Activated T-helper 17 cell treated with anti-CD3 and anti-CD28 coated beads, Interleukin-2, amount 50 U/mL, for 72 hours (primary cell): ENCODE measurements at places on chromosomes 16 and 17.

DNA sequence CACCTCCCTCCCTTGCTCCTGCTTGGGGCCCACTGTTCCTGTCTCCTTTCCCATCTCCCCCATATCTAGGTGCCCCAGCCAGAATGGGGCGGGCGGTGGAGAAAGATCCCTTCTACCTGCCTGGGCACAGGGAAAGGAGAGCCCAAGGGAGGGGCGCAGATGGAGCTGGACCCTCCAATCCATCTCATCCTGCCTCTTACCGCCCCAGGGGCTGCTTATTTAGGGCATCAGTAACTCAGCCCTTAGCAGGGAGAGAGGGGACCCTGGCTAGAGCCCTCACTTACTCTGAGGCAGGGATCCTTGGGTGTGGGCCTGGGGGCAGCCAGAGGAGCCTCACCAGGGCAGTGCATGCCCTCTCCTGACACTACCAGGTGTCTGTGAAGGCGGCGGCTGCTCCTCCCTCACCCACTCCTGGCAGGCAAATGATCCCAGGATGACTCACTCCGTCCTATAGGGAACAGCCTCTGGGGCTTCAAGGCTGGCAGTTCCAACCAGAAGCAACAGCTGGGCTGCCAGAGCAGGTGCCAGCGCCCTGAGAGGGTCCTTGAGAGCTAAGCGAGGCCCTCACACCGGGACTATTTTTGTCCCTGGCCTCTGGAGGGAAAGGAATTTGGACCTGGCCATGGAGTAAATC is 16.3 kb upstream of the BCAR1 start:
- ATAC-seq, result no peak
- H3K27me3 ChIP-seq, result peaks cover 20% of the 10 kb centered on the region
- H3K36me3 ChIP-seq, result no peaks in the 10 kb centered on the region
- no peak overlapping the region for H3K4me3 ChIP-seq

- no peak overlapping the region for H3K4me3 ChIP-seq
- no peak overlapping the region for H3K27ac ChIP-seq
- no peaks in the 10 kb centered on the region for H3K27me3 ChIP-seq
These were observed 497 bp downstream of the SMIM5 start for GRCh38 chr17:75633486-75634375.

- no peak for ATAC-seq
- no peaks in the 10 kb centered on the region for H3K27me3 ChIP-seq
- H3K36me3 ChIP-seq, result no peaks in the 10 kb centered on the region
- H3K27ac ChIP-seq, result no peak overlapping the region
- H3K4me1 ChIP-seq, result no peaks in the 10 kb centered on the region
These were observed 22.9 kb upstream of the KRT17 start for GRCh38 chr17:41647038-41647813.

DNA sequence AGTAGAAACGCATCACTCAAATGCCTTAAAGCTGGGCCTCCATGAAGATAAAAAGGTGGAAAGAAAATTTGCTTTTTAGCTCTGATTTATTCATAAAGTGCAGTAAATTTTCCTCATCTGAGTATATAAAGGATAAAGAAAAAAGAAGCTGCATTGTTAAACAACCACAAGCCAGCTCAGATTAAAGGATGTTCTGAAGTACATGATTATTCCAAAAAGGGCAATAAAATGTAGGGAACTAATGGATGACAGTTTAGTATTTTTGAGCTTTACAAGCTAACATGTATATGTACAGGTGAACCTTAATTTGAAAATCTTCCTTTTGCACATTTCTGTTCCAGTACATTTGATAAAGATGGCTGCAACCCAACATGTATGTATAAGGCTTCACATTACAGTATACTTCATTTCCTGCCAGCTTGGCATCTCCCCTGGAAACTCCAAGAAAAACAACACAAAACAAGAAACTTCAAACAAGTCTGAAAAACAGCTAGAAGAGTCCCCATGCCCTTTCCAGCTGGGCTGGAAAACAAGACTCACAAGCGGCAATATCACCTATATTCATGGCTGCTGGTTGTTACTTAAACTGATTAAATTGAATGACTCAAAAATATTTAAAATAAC is 225.7 kb downstream of the CEP112 start:
- no peak overlapping the region for H3K27ac ChIP-seq
- no peak overlapping the region for H3K4me3 ChIP-seq
- H3K4me1 ChIP-seq, result no peaks in the 10 kb centered on the region
- no peak for ATAC-seq

GRCh38 chr17:36183001-36183971 is 6.8 kb upstream of the TBC1D3B start:
- no peak overlapping the region for H3K4me3 ChIP-seq
- H3K27ac ChIP-seq, result no peak overlapping the region
- no peaks in the 10 kb centered on the region for H3K36me3 ChIP-seq
- no peak for ATAC-seq
- peaks cover 62% of the 10 kb centered on the region for H3K27me3 ChIP-seq
- H3K4me1 ChIP-seq, result no peaks in the 10 kb centered on the region

- ATAC-seq, result no peak
- no peak overlapping the region for H3K4me3 ChIP-seq
- H3K27me3 ChIP-seq, result peaks cover 4% of the 10 kb centered on the region
- H3K36me3 ChIP-seq, result peaks cover 10% of the 10 kb centered on the region
These were observed 18.2 kb upstream of the CMTM4 start for GRCh38 chr16:66714654-66715307.

DNA sequence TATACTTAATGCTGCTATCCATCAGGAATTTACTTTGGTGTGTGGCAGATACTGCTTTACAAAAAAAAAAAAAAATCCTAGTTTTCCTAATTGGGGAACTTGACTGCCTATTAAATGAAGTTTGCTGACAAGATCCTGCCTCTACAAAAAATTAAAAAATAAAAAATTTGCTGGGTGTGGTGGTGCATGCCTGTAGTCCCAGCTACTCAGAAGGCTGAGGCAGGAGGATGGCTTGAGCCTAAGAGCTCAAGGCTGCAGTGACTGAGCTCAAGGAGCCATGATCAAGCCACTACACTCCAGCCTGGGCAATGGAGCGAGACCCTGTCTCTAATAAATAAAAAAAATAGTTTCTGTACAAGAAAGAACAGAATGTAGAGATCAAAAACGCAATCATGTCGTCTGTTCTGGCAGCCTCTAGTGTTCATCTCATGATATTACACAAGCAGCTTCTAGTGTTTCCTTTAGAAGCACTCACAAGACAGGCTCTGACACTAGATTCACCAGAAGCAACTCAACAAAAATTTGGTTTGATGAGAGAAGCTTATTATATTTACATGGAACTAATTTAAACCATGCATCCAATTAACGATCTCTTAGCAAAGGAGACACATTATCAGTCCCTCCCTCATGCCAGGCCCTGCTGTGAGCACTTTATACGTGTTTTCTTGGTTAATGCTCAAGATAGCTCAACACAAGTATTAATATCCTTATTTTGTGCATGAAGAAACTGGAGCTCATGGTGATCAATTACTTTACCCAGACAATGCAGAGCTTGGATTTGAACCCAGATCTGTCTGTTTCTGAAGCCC is 6.8 kb upstream of the KRTAP17-1 start:
- ATAC-seq, result peak; percentile 62
- H3K4me1 ChIP-seq, result peaks cover 11% of the 10 kb centered on the region
- H3K36me3 ChIP-seq, result no peaks in the 10 kb centered on the region
- no peaks in the 10 kb centered on the region for H3K27me3 ChIP-seq

DNA sequence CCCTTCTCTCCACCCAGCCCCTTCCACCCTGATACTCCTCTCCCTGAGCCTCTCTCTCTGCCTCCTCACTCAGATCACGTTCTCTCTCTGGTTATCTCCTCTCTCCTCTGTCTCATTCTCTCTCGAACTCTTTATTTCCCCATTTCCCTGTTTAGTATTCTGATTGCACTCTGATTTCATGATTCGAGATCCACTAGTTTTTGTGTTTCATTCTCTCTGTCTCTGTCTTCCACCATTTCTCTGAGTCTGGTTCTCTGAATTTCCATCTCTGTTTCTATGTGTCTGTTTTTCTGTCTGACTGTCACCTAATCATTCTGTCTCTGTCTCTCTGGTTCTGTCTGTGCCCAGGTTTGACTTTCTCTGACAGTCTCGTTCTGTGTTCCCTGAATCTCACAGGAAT is 2.0 kb downstream of the SEZ6L2 start:
- no peak for ATAC-seq
- H3K36me3 ChIP-seq, result no peaks in the 10 kb centered on the region
- H3K4me3 ChIP-seq, result no peak overlapping the region
- H3K4me1 ChIP-seq, result peaks cover 7% of the 10 kb centered on the region

DNA sequence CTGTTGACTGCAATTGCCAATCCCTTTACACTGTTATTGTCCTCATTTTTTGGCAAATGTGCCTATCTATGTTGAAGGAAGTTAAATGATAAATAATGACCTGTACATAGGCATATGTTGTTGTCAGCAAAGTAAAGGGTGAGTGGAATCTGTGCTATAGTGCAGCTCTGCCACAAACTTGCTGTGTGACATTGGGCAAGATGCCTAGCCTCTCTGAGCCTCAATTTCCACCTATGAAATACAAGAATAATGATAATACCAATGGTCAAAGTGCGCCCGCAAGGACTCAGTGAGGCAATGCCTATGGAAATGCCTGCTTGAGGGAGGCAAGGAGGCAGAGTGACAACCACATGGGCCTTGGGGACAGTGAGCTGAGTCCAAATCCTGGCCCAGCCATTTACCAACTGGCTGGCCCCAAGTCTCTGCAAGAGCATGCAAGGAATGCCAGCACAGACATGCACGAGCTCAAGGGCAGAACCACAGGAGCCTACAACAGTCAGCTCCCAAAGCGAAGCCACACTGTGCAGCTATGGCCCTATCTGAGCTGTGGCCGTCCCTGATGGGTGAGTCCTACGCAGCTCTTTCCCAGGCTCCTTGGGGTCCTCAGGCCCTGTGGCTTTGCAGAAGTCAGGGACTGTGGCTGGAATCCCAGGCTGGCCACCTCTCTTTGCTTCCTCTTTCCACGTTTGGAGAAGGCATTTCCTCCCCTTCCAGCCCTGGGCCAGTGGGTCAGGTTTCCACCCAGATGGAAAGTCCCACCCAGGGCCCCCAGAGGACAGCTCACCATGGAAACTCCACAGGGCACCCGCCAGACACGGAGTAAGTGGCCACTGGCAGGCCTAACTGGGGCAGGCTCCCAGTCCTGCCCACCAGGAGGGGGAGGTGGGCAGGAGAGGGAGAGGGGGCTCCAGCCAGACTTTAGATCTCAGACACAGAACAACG is 82.1 kb downstream of the ZNF423 start:
- no peak overlapping the region for H3K27ac ChIP-seq
- no peaks in the 10 kb centered on the region for H3K4me1 ChIP-seq
- no peaks in the 10 kb centered on the region for H3K27me3 ChIP-seq
- H3K36me3 ChIP-seq, result no peaks in the 10 kb centered on the region

DNA sequence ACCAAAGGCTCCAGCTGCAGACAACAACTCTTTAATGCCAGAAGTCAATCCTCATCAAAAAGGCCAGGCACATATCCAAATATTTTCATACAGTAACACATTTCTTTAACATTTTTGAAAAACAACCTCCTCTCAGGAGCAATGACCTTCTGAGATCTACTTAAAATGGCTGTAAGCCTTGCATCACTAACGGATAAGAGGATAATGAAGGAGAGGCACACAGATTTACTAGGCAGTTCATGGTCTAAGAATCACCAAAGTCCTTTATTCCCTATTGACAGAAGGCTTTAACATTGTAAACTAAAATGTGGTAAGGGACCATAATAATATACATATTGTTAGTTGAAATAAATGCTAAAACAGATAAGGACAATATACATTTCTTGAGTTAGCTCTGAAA is 114.7 kb downstream of the USP32 start:
- H3K27me3 ChIP-seq, result no peaks in the 10 kb centered on the region
- no peaks in the 10 kb centered on the region for H3K4me1 ChIP-seq
- H3K36me3 ChIP-seq, result peaks cover 1% of the 10 kb centered on the region
- no peak overlapping the region for H3K27ac ChIP-seq
- H3K4me3 ChIP-seq, result no peak overlapping the region

DNA sequence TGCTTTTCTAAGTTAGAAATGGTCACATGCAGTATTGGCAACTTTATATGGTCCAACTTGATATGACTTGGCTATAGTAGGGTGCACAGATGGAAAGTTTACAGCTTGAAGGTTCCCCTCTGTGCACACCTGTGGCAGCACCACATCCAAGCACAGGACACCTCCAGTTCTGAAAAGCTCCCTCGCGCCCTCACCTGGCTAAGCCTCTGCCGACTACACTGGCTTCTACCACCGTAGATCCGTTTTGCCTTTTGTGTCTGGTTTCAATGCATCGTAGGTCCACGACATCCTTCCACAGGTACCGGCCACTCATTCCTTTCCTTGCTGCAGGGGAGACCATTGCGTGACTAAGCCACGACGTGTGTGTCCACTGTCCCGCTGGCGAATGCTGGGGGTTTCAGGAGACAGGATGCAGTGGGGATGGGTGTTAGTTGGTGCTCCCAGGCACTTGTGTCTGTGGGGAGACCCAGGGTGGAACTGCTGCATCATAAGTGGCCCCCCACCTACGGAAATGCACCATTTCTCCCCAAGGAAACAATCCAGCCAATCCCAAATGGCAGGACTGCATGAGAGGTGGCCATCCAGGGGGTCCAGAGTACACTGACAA is 4.9 kb upstream of the RASD1 start:
- no peak overlapping the region for H3K27ac ChIP-seq
- no peaks in the 10 kb centered on the region for H3K27me3 ChIP-seq
- H3K36me3 ChIP-seq, result no peaks in the 10 kb centered on the region
- ATAC-seq, result no peak
- H3K4me1 ChIP-seq, result no peaks in the 10 kb centered on the region
- H3K4me3 ChIP-seq, result no peak overlapping the region

GRCh38 chr17:40646791-40647623 is 611 bp downstream of the SMARCE1 start:
- peak; percentile 57 for ATAC-seq
- peak overlapping the region; percentile 89 for H3K4me3 ChIP-seq
- H3K36me3 ChIP-seq, result peaks cover 49% of the 10 kb centered on the region

DNA sequence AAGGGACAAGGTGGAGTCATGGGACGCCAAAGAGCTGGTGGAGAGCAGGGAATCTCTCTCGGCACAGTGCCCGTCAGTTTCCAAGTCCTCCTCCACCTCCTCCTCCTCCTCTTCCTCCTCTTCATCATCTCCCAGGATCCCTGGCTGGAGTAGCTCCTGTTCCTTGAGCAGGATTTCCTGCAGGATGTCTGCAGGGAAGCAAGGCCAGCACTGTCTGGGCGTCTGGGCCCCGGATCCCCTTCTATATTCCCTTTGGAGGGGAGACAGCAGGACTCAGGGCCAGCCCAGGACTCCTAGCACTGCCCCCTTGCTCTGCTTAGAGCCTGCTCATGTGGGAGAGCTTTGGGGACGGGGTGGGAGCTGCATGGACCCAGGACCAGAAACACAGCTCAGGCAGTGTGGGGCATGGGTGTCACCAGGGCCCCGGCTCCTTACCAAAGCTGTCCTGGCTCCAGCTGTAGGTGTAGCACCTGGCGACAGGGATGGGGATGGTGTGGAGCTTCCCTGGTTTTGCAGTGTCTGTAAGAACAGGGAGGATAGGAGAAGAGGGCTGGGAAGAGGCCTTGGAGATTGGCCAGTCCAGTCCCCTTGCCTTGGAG is 21.3 kb upstream of the PIK3R6 start:
- H3K27me3 ChIP-seq, result no peaks in the 10 kb centered on the region
- H3K4me1 ChIP-seq, result peaks cover 17% of the 10 kb centered on the region
- no peak for ATAC-seq
- no peak overlapping the region for H3K27ac ChIP-seq
- H3K36me3 ChIP-seq, result peaks cover 83% of the 10 kb centered on the region
- H3K4me3 ChIP-seq, result no peak overlapping the region
